MV-4-11 (cell line): ENCODE measurements at places on chromosomes 3 and 15.
A peak's percentile ranks its signal among the peaks of the same experiment; 100 is the strongest.

DNA sequence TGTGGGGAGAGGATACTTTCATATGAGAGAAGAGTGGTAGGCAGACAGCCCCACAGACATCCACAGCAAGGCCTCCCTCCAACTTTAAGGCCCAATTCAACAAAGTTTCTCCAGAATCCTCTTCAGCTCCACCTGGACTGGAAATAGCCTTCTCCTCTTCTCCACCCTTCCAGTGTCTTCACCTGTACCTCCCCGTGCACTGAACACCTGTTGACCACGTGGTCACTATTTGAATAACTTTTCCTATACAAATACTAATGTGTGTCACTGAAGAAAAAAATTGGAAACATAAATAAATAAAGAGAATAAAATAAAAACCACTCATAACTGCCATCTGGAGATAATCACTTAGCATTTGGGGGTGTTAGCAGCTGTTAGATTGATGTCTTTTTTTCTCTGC, 52.9 kb downstream of the CCNL1 start:
- DNase-seq = no peak

DNA sequence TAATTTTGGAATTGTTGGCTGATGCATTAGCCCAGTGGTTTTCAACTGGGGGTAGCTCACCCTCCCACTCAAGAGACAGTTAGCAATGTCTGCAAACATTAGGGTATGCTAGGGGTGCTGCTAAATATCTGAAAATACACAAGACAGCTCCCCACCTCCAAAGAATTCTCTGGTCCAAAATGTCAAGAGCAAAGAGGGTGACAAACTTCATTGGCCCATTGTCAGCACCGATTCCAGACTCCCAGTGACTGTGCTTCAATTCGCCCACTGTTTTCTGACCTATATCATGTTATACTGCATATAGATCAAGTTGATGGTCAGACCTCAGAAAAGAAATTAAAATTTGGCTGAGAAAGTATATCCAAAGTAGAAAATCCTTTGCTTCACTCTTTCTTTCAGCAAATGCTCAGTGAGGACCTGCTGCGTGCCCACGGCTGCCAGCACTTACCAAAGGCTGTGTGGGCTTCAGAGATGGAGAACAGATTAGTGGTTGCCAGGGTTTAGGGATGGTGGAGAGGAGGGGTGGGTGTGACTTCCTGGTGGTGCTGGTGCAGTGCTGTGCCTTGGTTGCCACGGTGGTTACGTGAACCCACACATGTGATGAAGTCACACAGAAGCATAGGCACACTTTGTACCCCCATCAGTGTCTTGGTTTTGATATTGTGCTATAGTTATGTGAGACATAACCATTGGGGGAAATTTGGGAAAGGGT, 204.0 kb downstream of the PLCL2 start:
- no peak for DNase-seq

- DNase-seq = no peak
Observed at GRCh38 chr15:26562336-26562735, 210.5 kb downstream of the GABRB3 start.

DNA sequence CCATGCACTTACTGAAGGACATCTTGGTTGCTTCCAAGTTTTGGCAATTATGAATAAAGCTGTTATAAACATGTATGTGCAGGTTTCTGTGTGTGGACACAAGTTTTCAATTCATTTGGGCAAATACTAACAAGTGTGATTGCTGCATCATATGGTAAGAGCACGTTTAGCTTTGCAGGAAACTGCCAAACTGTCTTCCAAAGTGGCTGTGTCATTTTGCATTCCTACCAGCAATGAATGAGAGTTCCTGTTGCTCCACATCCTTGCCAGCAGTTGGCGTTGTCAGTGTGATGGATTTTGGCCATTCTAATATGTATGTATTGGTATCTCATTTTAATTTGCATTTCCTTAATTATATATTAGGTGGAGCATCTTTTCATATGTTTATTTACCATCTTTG, 280.1 kb downstream of the SV2B start:
- DNase-seq = no peak

GRCh38 chr3:196654735-196655090, 15.2 kb downstream of the NRROS start:
- DNase-seq = no peak

DNA sequence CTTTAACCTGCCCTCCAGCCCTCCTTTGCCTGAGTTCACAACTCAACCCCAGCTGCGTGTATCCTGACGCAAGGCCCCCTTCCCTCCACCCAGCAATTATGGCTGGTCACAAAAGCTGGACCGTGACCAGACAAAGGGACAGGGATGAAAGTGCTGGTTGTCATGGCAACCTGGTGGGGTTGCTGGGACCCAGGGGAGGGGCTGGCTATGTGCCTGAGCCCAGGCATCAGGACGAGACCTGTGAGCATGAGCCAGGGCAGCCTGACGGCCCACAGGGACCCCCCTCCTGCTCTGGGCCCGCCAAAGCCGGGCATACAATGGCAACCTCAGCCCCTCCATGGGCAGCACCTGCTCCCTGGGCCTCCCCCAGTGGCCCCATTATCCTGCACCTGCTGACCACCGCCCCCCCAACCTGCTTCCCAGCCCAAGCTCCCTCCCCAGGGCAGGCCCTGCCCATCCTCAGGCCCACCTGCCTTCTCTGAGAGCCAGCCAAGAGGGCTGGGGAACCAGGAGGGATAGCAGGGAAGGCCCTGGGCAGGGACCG, 4.5 kb upstream of the DNAH1 start:
- no peak for DNase-seq

- DNase-seq = no peak
Observed at GRCh38 chr3:160828880-160829279, 72.8 kb downstream of the PPM1L start.

DNA sequence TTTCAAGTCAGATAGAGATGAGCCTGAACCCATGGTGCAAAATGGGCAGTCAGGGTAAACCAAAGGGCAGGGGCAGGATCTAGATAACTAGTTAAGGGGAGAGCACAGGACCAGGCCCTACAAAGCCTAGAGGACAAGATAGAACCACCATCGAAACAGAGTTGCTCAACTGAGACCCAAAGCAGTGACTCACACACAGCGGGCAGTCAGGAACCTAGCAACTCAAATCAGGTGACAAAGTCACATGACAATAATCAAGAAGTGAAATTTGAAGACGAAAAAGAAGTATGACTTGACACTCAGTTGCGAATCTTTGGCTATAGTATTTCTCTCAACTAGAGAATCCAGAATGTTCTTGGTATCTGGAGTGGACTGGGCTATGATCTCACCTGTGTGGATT, 136.0 kb upstream of the PTPRG start:
- DNase-seq = peak; percentile 53

DNA sequence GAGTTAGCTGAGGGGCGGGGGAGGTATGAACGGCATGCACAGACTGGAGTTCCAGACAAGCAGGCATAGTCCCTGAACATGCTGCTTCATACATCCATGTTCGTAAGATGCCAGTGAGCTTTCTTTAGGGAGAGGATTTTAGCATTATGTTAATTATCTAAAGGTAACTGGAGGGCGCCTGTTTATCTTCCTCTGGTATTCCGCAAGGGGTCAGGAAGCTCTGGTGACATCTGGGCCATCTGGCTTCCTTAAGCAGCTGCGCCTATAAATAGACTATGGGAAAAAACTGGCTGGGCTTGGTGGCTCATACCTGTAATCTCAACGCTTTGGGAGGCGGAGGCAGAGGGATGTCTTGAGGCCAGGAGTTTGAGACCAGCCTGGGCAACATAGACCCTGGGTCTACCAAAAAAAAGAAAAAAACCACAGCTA, 1.5 kb upstream of the FBXO22 start:
- no peak for DNase-seq

- DNase-seq = no peak
Observed at GRCh38 chr3:88824666-88825564, 282.5 kb upstream of the EPHA3 start.

DNA sequence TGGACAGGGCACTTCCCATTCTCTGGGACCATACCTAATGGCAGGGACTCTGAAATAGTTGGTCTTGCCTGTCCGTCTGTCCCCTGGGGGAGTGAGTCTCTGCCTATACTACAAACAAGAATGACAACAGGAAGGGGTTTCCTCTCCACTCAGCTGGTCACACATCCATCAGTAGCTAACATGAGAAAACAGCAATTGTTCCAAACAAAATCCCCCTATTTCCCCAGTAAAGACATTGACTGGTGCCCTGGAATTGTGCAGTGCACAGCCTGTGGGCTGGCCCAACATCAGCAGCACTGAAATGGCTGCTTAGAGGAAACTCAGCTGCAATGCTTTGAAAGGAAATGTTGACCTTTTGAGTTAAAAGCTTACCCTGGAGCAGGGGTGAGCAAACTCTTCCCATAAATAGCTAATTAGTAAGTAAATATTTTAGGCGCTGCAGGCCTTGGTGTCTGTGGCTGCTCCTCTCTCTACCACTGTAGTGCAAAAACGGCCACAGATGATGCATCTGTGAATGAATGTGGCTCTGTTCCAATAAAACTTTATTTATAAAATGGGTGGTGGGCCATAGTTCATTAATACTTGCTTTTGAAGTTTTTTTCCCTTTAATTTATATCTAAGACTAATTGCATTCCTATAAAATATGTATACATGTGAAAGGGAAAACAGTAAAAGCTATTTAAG, 174.3 kb downstream of the KLF13 start:
- no peak for DNase-seq

- no peak for DNase-seq
Observed at GRCh38 chr15:41922353-41922752, 28.5 kb upstream of the SPTBN5 start.

DNA sequence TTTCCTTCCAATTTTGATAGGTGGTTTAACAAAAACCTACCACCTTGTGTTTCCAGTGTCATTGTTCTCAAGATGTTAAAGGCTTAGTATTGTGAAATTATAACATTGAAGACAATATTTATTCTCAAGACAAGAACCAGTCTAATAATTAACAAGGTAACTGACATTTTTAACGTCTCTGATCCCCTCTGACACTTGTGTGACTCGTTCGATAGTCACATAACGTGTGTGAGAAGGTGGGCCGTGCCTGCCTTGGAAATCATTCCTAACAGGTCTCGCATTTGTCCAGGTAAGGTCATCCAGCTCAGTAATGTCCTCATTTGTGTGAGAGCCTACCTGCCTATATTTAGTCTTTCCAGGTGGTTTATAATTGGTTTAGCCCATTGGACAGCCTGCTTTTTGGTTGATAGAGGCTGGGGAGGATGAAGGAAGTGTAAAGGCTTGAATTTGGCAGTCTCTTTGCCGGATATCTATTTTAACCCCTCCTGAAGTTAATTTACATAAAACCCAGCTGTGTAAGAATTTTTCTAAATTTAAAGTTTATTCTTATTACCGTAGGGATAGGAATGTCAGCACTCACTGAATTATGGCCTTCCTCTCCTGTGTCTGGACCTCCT, 94.4 kb downstream of the AKAP13 start:
- no peak for DNase-seq

- no peak for DNase-seq
Observed at GRCh38 chr15:37246856-37247255, 146.5 kb upstream of the MEIS2 start.

DNA sequence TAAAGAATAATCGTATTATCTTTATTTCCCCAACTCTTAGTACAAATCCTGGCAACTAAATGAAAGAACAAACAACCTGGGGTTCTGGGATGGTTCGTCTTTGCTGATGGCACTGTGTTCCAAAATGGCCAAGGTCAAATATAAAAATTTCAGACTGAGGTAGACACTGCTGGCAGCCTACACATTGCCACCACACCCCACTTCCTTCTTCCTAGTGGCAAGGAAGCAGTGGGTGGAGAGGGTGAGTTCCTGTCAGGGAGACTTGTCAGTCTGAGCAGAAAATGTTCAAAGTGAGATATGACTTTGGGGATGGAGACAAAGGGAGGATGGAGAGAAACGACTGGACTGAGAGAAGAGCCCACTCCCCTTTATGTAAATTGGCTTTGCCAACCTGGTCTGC, 69.6 kb downstream of the LMCD1 start:
- peak; percentile 59 for DNase-seq
